ENCODE measurements at places on chromosomes 2 and 18.

GRCh38 chr2:68741805-68742306 is 7.2 kb downstream of the ARHGAP25 start:
- DNase-seq: no peak

- DNase-seq: no peak
Measured at GRCh38 chr2:133675-134593, 87.6 kb upstream of the FAM110C start.

DNA sequence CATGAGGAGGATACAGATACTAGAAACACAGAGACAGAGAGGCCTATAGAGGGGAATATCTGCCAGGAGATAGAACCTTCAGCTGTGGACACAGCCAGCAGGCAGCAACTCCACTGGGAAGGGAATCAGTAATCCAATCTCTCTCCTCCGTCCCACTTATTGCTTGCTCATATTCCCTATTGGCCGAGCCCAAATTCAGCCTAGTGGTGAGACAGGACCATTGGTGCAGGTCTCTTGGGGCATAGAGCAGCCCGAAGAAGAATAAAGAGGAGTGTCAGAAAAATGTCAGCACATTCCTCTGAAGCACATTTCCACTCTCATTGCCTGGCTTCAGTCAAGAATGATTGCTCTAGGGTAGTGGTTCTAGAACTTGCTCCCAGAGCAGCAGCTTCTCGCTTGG is 1091.5 kb upstream of the GYPC start:
- DNase-seq: no peak

GRCh38 chr2:96103761-96104486 is 12.4 kb downstream of the ADRA2B start:
- DNase-seq: no peak

DNA sequence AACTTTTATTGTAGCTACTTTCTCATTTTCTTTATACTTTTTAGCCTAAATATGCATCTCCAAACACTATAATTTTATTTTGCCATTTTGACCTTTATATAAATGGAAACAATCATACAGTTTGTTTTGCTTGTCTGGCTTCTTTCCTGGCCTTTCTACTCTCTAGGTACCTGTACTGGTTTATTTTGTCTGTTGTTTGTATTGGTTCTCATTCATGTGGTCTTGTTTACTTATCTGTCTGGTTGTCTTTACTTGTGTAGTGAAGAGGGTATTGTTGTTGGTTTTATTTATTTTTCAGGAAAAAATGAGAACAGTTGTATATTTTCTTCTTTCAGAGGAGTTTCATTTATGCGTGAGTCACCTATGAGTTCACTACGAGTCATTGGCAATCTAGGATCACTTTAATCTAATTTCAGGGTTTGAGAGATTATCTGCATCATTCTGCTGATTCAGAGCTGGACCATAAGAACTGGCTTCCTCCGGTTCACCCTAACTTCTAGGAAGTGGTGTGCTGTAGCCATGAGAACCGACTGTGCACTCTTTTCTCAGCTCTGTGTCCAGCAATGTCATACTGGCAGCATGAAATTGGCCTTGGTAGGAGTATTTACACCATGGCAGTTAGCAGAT is 33.1 kb upstream of the HDAC4 start:
- no peak for DNase-seq

DNA sequence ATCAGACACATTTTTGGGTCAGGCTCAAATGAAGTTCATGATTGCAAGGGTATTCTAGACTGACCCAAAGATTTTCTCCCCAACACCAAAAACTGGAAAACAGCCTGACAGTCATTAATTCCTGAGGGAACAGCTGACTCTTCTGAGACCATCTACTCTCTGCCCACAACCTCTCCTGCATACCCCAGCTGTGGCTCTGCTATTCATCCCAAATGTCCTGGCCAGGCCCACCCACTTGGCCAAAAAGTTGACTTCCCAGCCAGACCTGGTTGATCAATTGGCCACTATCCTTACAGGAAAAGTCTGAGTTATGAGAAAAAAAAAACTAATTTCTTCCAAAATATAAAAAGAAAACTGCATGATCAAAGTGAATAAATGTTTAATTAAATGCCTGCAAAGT is 103.8 kb upstream of the ST3GAL5 start:
- no peak for DNase-seq

DNA sequence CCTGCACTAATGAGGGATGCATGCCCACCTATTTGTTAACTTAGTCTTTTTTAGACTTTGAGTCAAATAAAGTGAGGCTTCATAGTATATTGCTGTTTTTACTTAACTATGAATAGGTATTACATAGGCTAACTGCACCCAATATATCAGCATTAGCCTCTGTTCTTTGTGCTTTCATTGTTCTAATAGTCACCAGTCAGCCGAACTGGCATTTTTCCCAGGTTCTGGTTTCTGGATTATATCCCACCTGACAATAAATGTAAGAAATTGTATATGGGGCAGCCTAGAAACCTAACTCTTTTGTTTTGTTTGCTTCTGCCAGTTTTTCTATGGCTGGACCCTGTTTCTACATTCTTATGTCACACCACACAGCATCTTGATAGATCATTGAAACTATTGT is 1672.4 kb upstream of the LRRTM1 start:
- no peak for DNase-seq

DNA sequence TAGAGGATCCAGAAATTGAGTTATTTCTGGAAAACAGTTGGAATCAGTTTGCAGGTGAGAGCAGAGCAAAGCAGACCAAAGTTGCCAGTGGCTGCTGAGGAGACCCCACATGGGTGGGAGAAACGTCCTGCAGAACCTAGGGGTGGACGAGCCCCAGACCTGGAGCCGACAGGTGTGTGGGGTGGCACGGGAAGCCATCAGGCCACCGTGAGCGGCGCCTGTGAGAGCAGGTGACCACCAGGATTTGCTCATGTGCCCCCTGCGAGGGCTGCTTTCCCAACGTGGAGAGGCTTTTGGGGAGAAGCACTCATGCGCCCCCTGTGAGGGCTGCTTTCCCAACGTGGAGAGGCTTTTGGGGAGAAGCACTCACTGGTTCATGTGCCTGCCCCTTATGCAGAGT is 116.8 kb upstream of the NFATC1 start:
- DNase-seq: no peak

DNA sequence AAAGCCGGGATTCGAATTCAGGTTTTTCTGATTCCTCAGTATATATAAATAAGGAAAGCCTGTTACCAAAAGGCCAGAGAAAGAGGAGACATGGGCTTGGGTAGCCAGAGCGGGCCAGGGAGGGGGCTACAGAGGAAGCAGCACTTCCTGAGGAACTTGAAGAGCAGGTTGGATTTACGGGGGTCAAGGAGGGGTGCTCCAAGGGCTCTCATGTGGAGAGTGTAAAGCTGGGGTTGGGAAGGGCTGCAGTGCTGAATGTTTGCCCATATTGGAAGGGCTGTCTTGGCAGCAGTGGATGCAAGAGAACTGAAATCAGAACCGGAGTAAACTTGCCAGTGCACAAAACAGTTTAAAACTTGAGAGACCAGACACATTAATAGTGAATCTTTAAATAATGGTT is 511.5 kb downstream of the CNTNAP5 start:
- no peak for DNase-seq

DNA sequence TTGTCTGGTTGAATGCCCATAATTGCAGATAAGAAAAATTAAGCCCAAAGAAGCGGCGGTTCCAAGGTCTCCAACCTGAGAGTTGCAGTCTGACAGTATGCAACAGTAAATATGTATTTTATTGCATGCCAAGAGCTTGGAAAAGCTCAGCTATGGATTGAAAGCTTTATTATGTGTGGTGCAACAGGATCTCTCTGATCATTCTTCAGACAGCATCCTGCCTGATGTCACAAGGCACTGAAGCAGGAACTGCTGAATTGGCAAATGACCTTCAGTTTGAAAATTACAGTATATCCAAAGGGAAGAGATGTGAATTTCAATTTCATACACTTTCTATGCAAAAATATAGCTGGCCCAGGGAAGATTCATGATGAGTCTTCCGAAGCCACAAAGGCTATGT is 42.5 kb downstream of the DOCK10 start:
- no peak for DNase-seq

DNA sequence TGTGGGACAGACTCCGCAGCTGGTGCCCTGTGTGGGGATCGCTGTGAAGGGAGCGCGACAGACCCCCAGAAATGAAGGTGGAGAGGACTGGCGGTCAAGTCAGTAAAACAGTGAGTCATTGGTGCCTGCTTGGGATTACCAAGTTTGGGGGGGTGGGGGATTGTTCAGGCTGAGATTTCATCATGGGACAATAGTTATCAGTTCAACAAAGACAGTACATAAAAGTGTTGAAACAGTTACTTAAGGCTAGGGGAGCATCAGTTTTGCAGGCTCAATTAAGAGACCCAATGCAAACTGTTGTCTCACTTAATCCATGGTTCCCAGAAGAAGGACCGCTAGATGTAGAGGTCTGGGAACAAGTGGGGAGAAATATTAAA is 42.4 kb upstream of the PDK1 start:
- no peak for DNase-seq

DNA sequence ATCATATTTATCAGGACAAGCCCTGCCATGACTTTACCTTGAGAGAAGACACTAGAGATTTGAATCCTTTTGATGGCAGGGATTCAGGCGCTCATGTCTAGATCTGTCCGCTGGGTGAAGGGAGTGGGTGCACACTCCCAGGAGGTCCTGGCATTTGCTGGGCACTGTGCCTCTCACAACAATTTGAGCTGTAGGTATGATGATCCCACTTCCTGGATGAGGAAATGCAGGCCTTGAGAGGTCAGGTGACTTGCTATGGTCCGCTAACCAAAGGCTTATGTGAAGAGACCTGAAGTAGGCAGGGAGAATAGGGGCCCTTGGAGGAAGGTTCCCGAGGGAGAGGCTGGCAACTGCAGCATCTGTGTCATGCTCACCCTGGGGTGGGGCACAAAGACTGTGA is 206.1 kb downstream of the HAUS1 start:
- no peak for DNase-seq

DNA sequence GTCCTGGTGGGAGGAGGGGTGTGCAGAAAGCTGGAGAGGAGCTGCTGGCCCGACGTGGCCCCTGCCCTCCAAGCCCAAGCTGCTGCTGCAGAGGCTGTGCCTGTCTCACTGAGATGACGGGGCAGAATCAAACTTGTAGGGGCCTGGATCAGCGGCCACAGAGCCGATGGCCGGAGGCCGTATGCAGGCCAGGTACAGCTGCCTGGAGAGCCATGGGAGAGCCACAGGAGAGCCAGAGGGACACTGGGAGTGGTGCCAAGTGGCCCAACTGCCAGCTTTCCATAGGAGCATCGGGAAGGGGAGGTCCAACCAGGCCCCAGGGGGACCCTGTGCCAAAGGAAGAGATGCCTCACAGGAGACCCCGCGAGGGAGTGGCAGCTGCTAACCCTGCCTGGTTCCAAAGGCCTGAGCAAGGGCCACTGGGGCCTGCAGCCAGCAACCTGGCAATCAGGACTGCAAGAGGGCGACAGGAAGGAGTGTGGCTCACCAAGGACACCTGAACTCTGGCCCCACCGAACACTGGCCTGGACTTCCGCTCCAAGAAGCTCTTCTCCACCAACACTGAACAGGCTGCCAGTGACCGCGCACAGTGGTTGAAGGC is 70.7 kb downstream of the HDAC4 start:
- DNase-seq: no peak

Measured in hematopoietic multipotent progenitor cell treated with erythropoietin and hydrocortisone succinate and interleukin-3 and kit ligand, for 15 days (in vitro differentiated cells).